ENCODE measurements at places on chromosomes 2 and 18.

GRCh38 chr2:152432206-152432653 lies 97.3 kb downstream of the FMNL2 start:
- DNase-seq, result no peak

DNA sequence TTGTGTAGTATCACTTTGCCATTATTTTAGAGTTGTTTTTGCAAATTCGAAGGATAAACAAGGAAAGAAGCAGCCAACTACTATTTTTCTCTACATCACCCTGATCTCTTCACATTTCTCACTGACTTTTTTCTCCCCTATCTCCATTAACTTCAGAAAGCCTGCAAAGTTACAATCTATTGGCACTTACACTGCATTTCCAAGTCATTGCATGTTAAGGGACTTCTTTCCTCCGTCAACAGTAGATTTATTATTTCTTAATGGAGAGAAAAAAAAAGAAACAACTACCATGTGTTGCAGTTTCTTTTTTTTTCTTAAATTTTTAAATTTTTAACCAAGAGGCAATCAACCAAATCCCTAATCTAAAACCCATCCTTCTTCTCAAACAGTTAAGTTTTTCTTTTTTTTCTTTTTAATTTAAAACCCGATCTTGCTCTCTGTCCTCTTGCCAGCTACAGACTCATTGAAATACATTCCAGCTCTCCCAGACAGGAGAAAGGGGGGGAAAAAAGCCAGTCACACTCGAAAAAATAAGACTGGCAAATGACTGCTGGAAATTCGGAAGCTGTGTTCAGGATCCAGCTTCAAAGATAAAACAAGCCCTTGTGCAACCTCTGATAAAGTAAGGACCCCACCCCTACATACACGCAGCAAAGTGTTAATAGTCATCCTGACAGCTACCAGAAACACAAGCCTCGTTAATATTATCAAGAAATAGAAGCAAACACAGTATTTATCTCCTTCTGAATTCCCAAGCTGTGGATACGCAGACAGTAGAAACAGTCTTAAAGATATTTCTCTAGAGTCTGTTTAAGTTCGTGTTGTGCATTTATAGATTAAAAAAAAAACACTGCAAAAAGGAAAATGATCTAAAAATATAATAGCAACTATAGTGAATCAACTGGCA lies 1.3 kb downstream of the LRRTM4 start:
- peak; percentile 64 for DNase-seq

DNA sequence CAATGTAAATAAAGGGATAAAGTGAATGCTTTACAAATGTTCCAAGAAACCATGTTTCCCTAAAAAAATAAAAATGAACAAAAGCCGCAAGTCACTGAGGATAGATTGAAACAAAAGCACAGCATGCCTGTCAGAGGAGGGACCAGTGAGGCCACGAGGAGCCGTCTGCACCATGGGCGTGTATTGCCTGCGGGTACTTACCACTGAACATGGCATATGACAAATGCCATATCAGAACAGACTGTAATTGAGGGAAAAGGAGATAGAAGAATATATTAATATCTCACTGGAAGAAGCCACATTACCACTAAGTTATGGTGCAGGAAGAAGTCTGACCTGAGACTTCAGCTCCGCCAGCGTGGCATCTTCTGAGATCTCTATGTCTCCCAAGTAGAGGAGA lies 75.8 kb downstream of the USP40 start:
- DNase-seq, result no peak

DNA sequence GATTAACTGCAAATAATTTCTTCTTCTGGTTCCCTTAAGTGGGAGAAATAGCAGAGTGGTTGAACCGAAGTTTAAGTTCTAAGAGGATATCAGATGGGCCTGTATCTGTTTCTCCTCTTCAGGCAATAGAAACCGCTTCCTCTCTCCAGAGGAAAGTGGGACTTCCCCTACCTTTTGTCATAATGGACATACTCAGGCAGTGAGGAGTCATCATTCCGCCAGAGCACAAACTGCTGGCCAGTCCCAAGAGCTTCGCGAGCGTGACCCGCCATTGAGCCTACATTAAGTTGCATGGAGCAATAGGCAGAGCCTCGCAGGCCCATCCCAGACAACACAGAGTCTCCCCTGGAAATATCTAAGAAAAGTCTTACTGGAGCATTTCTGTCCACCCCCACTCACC lies 158.9 kb downstream of the LDLRAD4 start:
- no peak for DNase-seq

- no peak for DNase-seq
Observed at GRCh38 chr2:3662239-3662638, 4.2 kb downstream of the ALLC start.

- DNase-seq, result no peak
Observed at GRCh38 chr18:36514778-36515177, 217.3 kb downstream of the FHOD3 start.

DNA sequence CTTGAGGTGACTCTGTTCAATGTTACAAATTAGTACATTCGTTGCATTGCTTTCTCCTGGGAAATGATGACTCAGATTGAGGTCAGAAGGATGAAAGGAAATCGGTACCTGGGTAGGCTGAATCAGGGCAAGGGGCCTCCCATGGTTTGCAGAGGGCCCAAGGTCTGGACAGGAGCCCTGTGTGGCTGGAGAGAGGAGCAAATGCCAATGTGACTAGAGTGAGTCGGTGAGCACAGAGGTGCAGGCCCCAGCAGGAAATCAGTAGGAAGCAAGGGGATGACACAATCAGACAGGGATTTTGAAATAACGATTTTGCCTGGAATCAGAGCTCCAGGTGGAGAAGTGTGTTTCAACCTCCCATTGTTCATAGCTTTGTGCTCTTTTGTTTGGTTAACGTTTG lies 118.9 kb downstream of the CCDC102B start:
- DNase-seq, result no peak

DNA sequence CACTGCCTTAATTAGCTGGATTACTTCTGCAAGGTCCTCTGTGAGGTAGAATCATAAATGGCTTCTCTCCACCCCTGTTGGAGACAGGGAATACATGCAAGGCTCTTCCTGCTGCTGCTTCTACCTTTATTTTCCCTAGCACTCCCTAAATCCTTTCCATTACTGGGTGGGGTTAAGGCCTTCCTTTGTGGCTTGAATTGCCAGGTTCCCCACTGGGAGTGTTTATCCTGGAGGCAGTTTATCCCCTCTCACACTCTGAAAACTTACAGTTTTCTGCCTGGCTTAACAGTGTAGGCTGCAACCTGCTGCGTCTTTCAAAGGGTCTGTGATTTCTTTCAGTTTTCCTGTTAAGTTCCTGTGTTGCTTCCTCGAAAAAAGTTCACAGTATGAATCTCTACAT lies 1062.3 kb upstream of the CRIM1 start:
- no peak for DNase-seq

GRCh38 chr18:10336749-10337350 lies 117.6 kb upstream of the APCDD1 start:
- DNase-seq, result no peak

DNA sequence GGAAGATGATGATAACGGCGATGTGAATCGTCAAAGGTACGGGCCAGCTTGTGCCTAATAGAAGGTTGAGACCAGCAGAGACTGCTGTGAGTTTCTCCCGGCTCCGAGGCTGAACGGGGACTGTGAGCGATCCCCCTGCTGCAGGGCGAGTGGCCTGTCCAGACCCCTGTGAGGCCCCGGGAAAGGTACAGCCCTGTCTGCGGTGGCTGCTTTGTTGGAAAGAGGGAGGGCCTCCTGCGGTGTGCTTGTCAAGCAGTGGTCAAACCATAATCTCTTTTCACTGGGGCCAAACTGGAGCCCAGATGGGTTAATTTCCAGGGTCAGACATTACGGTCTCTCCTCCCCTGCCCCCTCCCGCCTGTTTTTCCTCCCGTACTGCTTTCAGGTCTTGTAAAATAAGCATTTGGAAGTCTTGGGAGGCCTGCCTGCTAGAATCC lies 3.0 kb downstream of the FZD7 start:
- DNase-seq, result peak; percentile 77

DNA sequence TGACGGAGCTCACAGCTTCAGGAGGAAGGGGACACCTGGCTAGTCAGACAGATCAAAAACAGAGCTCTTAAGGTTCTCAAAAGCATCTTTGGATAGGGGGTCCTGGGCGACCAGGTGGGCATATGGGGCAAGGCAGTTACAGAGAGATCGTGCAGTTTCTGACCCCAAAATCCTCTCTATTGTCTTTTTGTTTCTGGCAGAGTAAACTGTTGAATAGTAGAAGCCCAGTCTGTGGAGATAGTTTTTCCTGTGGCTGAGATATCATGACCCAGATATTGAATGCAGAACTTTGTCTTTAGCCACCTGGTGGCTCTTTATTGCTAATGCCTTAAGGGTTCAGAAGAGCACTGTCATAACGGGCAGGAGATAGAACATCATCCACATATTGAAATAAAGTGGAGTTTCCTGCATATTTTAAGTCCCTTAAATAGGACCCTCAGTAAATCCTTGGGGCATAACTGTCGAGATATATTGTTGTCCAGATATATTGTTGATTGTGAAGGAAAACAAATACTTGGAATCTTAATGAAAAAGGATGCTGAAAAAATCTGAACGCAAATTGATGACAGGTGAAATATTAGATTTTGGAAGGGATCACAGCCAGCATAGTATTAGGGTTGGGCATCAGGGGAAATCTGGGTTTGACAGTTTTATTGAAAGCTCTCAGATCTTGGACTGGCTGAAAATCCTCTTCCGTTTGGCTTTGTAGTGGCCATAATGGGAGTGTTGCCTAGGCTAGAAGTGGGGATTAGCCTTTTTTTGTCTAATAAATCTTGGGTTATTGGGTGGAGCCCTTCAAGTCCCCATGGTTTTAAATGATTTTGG lies 14.1 kb upstream of the ZDBF2 start:
- no peak for DNase-seq

DNA sequence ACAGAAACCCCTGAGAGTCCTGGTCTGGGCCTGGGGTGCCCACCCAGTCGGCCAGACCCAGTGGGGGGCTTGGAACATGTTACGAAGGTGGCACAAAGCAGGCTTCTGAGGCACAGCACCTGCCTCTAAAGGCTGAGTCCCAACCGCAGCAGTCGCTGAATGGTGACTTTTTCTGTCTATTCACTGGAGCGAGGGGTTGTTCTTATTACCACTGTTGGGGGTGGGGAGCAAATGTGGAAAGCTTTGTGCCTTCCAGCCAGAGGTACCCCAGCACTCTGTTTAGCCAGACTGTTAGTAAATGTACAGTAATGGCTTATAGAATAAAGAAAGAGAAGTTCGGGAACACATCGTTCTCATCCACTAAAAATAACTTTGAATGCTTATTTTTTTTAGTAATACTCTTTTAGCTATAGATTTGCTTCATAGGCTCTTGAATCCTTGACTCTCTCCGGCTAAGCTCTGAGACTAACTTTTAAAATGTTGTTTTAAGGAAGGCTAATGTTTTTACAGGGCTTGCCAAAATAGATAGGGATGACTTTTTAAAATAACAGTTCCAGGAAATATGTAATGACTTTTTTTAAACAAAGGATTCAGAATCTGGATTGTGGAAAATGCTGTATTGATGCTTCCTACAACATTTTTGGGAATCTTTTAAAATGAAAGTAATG lies 23.4 kb upstream of the PTPN2 start:
- DNase-seq, result peak; percentile 46

DNA sequence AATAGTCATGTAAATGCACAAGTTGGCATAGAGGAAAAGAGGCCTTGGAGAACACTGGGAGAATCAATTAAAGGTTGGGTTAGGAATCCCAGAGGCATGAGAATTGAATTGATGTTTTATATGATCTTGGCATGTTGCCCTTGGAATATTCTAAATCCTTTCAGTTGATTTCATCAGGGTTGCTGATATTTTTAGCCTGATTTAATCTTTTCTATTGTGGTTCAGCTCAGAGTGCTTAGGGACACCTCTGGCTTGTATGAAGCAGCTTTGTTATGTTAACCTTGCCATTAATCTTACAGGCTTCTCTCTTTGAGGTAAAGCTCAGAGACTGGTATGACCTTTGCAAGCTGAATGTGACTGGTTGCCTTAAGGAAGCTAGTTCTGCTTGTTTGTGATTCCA lies 64.4 kb upstream of the LYPD6B start:
- DNase-seq, result no peak

GRCh38 chr18:9898792-9899549 lies 13.2 kb downstream of the TXNDC2 start:
- DNase-seq, result no peak

DNA sequence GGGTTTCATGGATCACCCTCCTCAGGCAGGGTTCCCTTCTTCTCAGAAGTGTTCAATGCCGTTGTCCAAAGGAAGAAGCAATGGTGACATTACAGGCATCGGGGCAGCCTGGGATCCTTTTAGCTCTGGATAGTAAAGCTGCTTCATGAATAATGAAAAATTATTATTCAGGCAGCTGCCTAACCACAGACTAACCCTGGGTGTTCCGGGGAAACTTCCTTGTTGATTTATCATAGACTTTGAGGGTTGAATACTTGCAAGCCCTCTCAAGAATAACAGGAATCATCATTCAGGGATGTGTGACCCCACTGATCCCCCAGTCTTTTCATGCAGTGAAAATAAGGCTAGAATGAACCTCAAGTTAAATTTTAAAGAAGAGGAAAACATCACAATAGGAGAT lies 419.4 kb downstream of the MEIS1 start:
- DNase-seq, result no peak

GRCh38 chr2:69437751-69438154 lies 518 bp upstream of the NFU1 start:
- no peak for DNase-seq

DNA sequence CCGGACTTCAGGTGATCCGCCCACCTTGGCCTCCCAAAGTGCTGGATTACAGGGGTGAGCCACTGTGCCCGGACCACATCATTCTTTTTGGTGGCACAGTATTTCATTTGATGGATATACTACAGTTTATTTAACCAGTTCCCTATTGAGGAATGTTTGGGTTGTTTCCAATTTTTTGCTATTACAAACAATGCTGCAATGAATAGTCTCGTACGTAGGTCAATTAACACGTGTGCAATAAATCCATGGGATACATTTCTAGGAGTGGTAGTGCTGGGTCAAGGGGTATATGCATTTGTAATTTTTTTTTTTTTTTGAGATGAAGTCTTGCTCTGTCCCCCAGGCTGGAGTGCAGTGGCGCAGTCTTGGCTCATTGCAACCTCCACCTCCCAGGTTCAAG lies 28.4 kb upstream of the XPO1 start:
- no peak for DNase-seq

DNA sequence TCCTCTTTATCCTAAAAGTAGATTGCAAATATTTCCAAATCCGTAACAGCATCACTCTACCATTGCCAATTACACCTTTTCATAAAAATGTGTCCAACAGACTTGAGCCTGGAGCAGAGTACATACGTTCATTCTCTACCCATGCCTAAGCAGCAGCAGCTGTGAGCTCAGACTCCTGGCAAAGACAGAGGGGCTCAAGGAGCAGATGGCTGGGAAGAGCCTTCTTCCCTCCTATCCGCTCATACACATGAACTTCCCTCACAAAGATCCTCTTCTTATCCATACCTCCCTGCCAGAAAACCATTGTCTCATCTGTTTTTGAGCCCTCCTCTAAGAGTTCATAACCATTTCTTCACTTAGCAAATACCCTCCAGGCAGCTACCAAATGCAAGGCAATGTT lies 164.3 kb upstream of the ARL4C start:
- peak; percentile 64 for DNase-seq

- DNase-seq, result no peak
Observed at GRCh38 chr2:70985283-70985688, 6.9 kb downstream of the ANKRD53 start.

- DNase-seq, result no peak
Observed at GRCh38 chr18:51655327-51655698, 457.8 kb upstream of the MEX3C start.
